ENCODE measurements at places on chromosomes 16 and 17. TPM values are rescaled to one million over a fixed set of nuclear protein-coding genes. Genes with fewer than 3 reads are reported as not detected.

The LITAFD gene
- total RNA-seq = not detected

DNA sequence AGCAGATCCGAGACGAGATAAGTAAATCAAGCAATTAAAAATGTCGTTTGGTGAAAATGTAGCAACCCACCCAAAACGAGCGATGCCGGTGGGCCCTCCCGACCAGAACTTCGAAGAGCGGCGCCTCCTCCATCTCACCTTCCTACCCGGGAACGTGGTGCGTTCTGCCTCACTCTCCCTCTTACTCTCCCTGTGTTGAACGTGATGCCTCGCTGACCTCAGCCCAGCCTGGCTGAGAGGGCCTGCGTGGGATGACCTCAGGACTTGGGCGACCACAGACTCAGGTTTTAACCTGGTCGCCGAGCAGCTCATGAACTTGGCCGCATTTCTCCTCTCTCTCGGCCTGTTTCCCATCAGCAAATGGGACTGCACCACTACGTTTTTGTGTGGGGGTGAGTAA, 69.7 kb upstream of the RPL38 start:
- H3K27me3 ChIP-seq = peaks cover 2% of the 10 kb centered on the region
- DNase-seq = no peak
- H3K27ac ChIP-seq = no peak overlapping the region
- H3K36me3 ChIP-seq = no peaks in the 10 kb centered on the region

The SOX15 gene
- 4.0 TPM for total RNA-seq

The VASN gene
- total RNA-seq = 32.0 TPM

The TLCD3B gene
- 1.9 TPM for total RNA-seq

The TMEM98 gene
- 59.6 TPM for total RNA-seq

DNA sequence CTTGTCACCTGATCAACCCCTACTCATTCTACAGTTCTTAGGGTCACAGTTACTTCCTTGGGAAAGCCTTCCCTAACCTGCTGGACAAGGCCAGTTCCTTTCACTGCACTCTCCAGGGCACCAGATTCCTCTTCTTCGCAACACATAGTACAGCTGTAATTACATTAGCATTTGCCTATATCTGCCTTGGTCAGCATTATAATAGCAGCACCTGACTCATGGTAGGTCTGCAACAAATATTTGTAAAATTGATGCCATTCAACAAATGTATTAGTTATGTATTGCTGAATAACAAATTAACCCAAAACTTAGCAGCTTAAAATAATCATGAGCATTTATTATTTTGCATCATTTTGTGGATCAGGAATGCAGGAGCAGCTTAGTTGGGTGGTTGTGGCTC, 193.0 kb downstream of the IRX5 start:
- H3K36me3 ChIP-seq = no peaks in the 10 kb centered on the region
- no peak for DNase-seq
- H3K27ac ChIP-seq = no peak overlapping the region
- H3K27me3 ChIP-seq = no peaks in the 10 kb centered on the region

- H3K4me1 ChIP-seq = peaks cover 8% of the 10 kb centered on the region
- DNase-seq = no peak
- no peak overlapping the region for H3K27ac ChIP-seq
- no peaks in the 10 kb centered on the region for H3K36me3 ChIP-seq
- no peak overlapping the region for H3K4me3 ChIP-seq
Observed at GRCh38 chr17:3602499-3602898, 6.7 kb downstream of the TRPV1 start.

The ITGA2B gene
- total RNA-seq = 0.31 TPM

DNA sequence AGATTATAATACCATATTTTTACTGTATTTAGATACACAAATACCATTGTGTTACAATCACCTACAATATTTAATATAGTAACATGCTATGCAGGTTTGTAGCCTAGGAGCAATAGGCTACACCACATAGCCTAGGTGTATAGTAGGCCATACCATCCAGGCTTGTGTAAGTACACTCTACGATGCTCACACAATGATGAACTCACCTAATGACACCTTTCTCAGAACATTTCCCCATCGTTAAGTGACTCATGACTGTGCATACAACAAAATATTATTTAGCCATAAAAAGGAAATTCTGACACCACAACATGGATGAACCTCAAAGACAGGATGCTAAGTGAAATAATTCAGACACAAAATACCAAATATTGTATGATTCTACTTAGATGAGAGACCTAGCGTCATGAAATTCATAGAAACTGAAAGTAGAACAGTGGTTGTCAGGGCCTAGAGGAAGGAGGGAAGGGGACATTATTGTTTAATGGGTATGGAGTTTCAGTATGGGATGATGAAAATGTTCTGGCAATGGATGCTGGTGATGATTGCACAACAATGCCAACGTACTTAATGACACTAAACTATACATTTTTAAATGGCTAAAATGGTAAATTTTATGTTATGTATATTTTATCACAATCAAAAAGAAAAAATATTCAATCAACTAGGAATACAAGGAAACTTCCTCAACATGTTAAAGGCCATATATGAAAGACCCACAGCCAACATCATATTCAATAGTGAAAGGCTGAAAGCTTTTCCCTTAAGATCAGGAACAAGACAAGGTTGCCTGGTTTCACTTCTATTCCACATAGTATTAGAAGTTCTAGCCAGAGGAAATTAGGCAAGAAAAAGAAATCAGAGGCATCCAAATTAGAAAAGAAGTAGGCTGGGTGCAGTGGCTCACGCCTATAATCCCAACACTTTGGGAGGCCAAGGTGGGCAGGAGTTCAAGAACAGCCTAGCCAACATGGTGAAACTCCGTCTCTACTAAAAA, 5.9 kb upstream of the C16orf87 start:
- peaks cover 2% of the 10 kb centered on the region for H3K27me3 ChIP-seq
- no peak overlapping the region for H3K27ac ChIP-seq
- no peaks in the 10 kb centered on the region for H3K36me3 ChIP-seq
- H3K4me1 ChIP-seq = no peaks in the 10 kb centered on the region
- H3K4me3 ChIP-seq = no peak overlapping the region

DNA sequence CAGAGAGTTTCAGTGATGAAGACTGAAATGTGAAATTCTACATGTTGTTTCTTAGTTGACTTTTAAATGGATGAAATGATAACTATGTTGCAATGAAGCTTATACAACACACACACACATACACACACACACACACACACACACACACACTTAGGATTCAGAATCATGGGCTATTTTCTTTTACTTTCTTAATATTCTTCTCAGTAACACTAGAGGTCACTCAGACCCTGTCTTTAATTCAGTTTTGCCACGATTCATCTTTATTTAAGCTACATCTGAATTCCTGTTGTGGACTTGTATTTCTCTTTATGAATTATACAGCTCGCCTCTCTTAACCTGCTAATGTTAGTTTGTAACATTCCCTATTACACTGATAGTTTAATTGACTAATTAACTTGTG, 109.6 kb upstream of the GOT2 start:
- no peaks in the 10 kb centered on the region for H3K27me3 ChIP-seq
- no peaks in the 10 kb centered on the region for H3K36me3 ChIP-seq
- no peaks in the 10 kb centered on the region for H3K4me1 ChIP-seq
- no peak overlapping the region for H3K4me3 ChIP-seq
- DNase-seq = peak; percentile 22

The EDC4 gene
- 61.5 TPM for total RNA-seq

The RAC3 gene
- total RNA-seq = 40.5 TPM

The GRAP gene
- total RNA-seq = 0.38 TPM

DNA sequence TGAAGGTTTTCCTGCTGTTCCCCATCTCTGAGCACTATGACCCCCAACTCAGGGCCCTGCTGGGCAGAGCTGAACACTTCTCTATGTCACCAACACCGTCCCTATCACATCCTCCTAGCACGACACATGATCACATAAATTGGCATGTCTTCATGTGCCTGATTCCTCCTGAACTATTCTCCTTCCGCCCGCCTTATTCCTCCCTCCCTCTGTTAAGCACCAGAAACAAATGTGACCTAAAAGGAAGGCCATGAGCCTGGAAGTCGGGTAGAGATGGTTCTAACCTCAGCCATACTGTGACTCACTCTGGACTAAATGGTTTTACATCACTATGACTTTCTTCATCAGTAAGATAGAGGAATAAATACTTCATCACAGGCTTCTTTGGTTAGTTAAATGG, 80.8 kb upstream of the DYNLRB2 start:
- H3K27me3 ChIP-seq = peaks cover 2% of the 10 kb centered on the region
- H3K4me3 ChIP-seq = no peak overlapping the region
- H3K36me3 ChIP-seq = no peaks in the 10 kb centered on the region
- H3K27ac ChIP-seq = no peak overlapping the region
- H3K4me1 ChIP-seq = no peaks in the 10 kb centered on the region

The SMARCD2 gene
- total RNA-seq = 34.5 TPM

The KRT16 gene
- total RNA-seq = 1.3 TPM

DNA sequence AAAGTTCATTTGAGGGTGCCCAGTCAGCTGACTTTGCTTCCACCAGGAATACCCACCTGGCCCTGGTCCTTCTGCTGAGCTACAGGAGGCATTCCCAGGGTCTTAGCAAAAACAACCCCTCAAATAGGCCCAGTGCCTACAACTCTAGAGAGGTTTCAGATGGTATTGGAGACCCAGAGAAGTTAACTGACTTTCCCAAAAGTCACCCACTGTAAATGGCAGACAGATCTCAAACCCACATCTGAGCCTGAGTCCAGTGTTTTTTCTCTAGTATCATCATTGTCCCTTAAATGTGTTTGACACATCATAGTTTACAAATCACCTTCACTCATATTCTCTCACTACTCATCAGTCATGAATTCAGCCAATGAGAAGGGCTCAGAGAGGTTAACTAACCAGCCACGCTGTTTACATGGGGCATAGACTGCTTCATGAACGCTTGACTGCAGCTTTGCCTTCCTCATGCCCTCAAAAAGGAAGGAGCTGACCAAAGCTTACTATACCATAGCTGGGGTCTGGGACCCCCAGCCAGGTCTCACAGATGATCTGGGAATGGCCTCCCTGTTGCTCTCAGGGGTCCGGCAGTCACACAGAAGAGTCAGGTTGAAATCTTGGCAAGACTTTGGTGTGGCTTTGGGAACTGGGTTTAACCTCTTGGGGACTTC, 3.7 kb downstream of the PHOSPHO1 start:
- DNase-seq = no peak
- H3K27me3 ChIP-seq = peaks cover 45% of the 10 kb centered on the region
- no peak overlapping the region for H3K4me3 ChIP-seq
- no peaks in the 10 kb centered on the region for H3K36me3 ChIP-seq
- H3K4me1 ChIP-seq = peaks cover 9% of the 10 kb centered on the region
- H3K27ac ChIP-seq = no peak overlapping the region

- H3K27me3 ChIP-seq = no peaks in the 10 kb centered on the region
- DNase-seq = peak; percentile 44
- H3K4me3 ChIP-seq = no peak overlapping the region
- no peak overlapping the region for H3K27ac ChIP-seq
- H3K36me3 ChIP-seq = peaks cover 4% of the 10 kb centered on the region
Observed at GRCh38 chr17:28763804-28764266, 20.0 kb downstream of the TRAF4 start.

The RPUSD1 gene
- 28.8 TPM for total RNA-seq

The PKMYT1 gene
- total RNA-seq = 3.9 TPM

DNA sequence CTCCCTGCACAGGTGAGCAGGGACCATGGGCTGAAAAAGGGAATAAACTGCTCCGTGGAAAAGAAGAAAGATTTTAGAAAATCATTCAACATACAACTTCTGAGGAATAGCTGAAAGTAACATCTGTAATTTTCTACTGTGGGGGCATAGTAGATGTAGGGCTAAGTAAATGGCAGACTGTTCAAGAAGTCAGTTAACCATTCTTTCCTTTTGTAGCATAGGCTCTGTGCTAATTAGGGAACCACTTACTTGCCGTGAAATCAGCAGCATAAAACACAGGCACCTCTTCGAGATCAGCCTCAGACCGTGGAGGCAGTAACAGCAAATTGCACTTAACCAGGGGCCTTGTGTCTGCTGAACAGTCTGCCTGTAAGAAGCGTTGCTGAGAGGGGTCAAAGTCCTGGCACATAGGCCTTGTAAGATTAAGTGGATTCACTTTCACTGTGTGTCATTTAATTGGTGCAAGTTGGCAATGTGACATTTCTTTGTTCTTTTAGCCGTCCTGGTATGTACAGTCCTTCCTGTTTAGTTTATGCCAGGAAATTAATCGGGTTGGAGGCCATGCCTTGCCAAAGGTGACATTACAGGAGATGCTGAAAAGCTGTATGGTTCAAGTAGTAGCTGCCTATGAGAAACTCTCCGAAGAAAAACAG, 10.4 kb downstream of the COG1 start:
- H3K4me1 ChIP-seq = no peaks in the 10 kb centered on the region
- no peak overlapping the region for H3K27ac ChIP-seq
- DNase-seq = no peak

GRCh38 chr17:63309021-63309420, 137.1 kb downstream of the CYB561 start:
- H3K27ac ChIP-seq = no peak overlapping the region
- no peak overlapping the region for H3K4me3 ChIP-seq
- no peaks in the 10 kb centered on the region for H3K4me1 ChIP-seq

The KRT9 gene
- 0.09 TPM for total RNA-seq

DNA sequence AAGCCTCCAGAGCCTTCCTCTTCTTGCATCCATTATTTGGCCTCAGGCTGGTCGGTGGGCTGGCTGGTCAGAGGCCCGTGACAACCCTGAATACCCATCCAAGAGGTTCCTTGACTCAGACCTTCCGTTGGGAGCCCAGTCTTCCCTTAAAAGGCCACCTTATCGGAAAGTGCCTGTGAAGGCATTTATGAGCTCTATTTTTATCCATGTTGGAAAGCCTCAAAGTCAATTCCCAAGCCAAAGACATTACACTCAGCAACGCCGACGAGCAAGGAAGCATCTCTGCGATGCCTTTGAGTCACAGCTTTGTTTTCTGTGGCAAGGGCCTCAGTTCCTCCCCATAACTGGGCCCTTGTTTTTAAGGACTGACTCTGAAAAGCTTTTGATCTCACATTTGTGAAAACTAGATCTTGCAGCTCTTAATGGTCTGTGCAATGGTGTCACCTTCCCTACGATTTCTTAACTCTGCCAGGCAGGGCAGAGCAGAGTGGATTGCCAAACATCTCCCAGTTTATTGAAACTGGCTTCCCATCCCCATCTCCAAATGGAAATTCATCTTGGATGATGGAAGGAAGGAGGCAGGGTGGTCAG, 13.3 kb upstream of the SPOP start:
- peaks cover 5% of the 10 kb centered on the region for H3K4me1 ChIP-seq
- H3K27me3 ChIP-seq = no peaks in the 10 kb centered on the region
- DNase-seq = peak; percentile 83
- H3K36me3 ChIP-seq = no peaks in the 10 kb centered on the region

- no peak overlapping the region for H3K4me3 ChIP-seq
- peaks cover 2% of the 10 kb centered on the region for H3K36me3 ChIP-seq
- peak overlapping the region; percentile 75 for H3K27ac ChIP-seq
- no peaks in the 10 kb centered on the region for H3K27me3 ChIP-seq
- H3K4me1 ChIP-seq = peaks cover 20% of the 10 kb centered on the region
- DNase-seq = peak; percentile 92
Observed at GRCh38 chr17:46727572-46728348, 90.7 kb downstream of the WNT3 start.

GRCh38 chr16:1184156-1184868, 31.4 kb downstream of the CACNA1H start:
- peaks cover 32% of the 10 kb centered on the region for H3K4me1 ChIP-seq
- no peaks in the 10 kb centered on the region for H3K36me3 ChIP-seq
- H3K27ac ChIP-seq = no peak overlapping the region
- H3K27me3 ChIP-seq = no peaks in the 10 kb centered on the region

The EPX gene
- total RNA-seq = not detected

The TMIGD1 gene
- not detected for total RNA-seq

All from astrocyte (in vitro differentiated cells and primary cell).